Stimulated activated CD8-positive, alpha-beta memory T cell treated with anti-CD3 and anti-CD28 coated beads, Interleukin-4, amount 100 ng/mL, for 4 hours (primary cell): ENCODE measurements at places on chromosomes 4 and X.
A peak's percentile ranks its signal among the peaks of the same experiment; 100 is the strongest.

- DNase-seq: no peak
These were observed 20.6 kb downstream of the CORIN start for GRCh38 chr4:47817275-47817674.

- DNase-seq: no peak
These were observed 59.2 kb upstream of the SMIM10 start for GRCh38 chrX:134931550-134931949.

- DNase-seq: no peak
These were observed 37.4 kb downstream of the CXorf58 start for GRCh38 chrX:23945206-23945605.

GRCh38 chr4:18366892-18367291 is 345.3 kb upstream of the LCORL start:
- no peak for DNase-seq

- DNase-seq: no peak
These were observed 1015.7 kb downstream of the TECRL start for GRCh38 chr4:63393544-63393943.

GRCh38 chr4:40244606-40245005 is 47.8 kb downstream of the RHOH start:
- no peak for DNase-seq

DNA sequence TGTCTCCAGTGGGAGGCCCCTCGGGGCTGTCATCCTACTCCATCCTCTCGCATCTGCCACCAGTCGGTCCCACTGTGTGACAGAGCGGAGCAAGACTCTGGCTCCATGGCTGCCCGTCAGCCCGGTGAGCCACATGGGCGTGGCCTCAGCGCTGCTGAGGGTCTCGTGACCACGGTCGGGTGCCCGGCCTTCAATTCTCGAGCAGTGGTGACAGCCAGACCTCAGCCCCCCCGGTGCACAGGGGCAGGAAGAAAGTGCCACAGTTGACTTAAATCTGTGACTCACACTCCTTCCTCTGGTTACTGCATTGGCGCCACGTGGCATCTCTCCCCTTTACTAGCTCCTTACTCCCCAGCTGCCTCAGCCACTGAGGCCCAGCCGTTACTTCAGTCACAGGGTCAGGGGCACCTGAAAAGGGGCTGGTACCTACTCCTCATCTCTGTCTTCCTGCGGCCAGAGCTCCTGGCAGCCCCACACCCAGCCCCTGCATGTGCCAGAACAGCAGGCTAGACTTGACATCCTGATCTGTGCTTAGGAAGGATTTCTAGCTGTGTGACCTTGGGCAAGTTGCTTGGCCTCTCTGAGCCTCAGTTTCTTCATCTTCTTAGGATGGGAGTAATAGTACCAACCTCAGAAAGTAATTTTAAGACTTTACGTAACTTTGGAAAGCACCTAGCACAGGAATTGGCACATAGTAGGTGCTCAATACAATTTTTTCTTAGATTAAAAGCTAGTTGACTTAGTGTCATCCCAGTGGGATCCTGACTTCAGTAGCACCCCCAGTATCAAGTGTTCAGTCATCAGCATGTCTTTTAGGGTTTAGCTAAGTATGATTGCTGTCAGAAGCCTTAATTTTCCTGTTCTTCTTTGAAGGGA is 66.1 kb downstream of the TNIP2 start:
- peak; percentile 35 for DNase-seq

GRCh38 chrX:73944563-73944908 is 359.4 kb upstream of the ZCCHC13 start:
- DNase-seq: no peak

DNA sequence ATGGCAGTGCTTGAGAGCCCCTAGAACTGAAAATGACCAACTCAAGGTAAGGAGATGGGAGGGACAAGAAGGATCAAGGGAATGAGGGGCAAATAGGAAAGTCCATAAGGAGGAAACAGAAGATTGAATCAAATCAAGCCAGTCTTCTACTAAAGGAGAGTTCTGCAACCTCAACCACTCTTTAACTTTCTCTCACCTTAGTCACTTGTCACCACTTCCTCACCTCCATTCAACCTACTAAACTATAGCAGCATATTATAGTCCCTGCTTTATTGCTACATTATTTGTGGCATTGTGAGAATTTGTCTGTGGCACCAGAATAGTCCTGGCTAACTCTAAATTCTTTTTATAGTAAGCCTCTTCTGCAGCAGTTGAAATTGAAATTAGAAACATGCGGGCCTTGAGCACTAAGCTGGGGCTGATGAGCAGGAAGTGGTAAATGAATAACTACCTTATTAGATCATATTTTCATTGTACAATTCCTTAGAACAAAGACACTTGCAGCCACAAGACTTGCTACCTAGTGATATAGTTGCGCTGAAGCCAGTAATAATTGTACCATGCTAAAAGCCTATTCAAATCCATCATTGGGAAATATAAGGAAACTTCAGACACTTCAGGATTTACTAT is 336.9 kb downstream of the ZNF674 start:
- DNase-seq: no peak

- no peak for DNase-seq
These were observed 1413.0 kb downstream of the PCDH7 start for GRCh38 chr4:32133141-32133540.

- no peak for DNase-seq
These were observed 40.8 kb downstream of the CCNG2 start for GRCh38 chr4:77197831-77198230.

DNA sequence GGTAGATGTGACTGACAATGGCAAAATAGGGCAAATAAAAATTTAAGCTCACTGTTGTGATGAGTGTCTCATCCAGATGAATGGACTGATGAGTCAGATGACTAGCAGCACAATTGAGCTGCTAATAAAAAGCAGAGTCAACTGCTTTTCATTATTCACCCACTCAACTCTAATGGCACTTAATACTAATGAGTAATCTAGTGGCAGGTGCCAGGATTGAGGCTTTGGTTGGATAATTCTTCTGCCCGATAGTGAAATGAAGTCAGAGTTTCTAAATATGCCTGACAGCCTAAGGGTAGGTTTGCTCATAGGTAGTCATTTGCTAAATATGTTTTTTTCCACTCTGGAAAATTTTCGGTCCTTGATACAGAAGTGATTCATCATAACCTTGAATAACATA is 10.4 kb downstream of the OGT start:
- DNase-seq: no peak

GRCh38 chrX:111352424-111352823 is 59.6 kb downstream of the DCX start:
- DNase-seq: no peak

- DNase-seq: no peak
These were observed 16.8 kb downstream of the AFF2 start for GRCh38 chrX:148517176-148517575.
